ENCODE measurements at places on chromosomes 3 and 15.
A peak's percentile ranks its signal among the peaks of the same experiment; 100 is the strongest.

GRCh38 chr15:34126522-34126921, 24.6 kb downstream of the PGBD4 start:
- no peak for DNase-seq

GRCh38 chr3:161153480-161153879, 48.3 kb upstream of the B3GALNT1 start:
- no peak for DNase-seq

DNA sequence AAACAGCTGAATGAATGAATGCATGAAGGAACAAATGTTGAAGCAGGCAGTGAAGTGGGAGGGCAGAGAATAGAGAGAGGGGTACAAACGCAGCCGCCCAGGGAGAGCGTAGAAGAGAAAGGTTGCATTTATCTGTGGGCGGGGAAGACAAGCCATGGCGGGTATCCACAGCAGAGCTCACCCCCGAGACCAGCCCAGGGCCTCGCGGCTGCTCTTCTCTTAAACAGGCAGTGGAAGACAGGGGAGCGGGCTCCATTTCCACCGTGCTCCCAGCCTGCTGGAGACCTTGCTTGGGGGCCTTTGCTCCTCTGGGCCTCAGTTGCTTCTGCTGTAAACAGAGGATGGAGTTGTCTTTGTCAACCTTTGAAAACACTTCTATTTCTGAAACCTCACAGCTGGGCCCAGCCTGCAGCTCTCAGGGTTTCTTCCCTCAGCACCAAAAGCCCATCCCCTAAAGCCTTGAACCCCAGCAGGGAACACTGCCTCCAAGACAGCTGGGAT, 259.5 kb downstream of the UACA start:
- DNase-seq = no peak

GRCh38 chr3:140285380-140285779, 350.4 kb downstream of the CLSTN2 start:
- no peak for DNase-seq

DNA sequence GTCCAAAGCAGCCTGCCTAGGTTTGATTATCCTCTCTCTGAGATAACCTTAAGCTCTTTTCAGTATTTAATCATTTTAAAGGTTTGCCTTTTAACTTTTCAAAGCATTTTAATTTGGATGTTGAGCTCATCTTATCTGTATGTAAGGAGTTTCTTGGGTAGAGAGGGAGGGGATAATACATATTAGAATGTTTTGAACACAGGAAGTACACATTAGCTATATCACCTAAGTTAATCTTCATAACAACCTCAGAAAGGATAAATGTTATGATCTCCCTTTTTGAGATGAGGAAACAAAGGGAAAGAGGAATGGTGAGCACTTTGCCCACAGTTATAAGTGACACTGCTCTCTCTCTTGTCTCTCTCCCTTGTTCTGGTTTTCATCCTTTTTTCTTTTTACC, 2.2 kb upstream of the CD47 start:
- DNase-seq = no peak

- no peak for DNase-seq
These were observed 637.7 kb upstream of the TBL1XR1 start for GRCh38 chr3:177835008-177835407.

DNA sequence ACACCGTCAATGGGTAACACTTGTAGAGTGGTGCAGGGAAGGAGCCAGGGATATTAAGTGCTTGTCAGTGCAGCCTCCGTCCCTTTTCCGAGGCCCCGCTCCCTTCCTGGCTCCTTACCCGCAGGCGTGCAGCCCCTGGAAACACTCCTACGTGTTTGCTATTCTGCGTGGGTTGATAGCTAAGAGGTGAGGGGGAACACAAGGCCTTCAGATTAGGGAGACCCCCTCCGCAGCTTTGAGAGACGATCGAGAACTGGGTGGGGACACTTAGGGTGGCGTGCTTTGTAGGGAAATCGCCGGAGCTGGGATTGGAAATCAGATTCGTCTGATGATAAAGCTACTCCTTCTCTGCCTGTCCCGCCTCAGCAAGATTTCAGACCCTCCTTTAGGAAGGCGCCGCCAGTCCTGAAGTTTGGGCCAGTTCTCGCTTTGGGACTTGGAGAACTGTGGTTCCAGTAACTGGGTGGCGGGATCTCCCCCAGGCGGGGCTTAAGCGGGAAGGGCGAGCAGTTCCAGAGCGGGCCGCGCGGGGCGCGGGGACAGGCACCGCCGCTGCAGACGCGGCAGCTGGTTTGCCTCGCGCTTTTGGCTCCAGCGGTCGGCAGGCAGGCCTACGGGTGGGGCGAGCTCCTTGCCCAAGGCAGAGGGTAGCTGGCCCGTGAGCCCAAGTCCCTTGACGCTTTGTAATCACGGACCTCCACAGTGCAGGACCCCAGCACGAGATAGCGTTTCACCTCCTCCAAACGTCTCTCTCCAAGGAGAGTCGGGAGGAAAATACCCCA, 8.0 kb upstream of the FAM107A start:
- peak; percentile 15 for DNase-seq

DNA sequence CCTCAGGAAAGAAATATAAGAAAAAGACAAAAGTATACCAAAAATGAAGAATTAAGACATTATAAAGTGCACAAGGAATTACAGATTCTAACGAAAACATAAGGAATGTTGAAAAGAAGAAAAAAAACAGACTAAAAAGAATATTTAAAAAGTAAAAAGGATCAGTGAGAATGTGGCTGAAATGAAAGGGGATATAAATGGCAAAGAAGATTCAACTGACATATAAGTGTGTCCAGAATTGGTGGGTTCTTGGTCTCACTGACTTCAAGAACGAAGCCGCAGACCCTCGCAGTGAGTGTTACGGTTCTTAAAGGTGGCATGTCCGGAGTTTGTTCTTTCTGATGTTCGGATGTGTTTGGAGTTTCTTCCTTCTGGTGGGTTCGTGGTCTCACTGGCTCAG, 44.8 kb downstream of the DCBLD2 start:
- no peak for DNase-seq

GRCh38 chr3:73580343-73580742, 44.4 kb downstream of the PDZRN3 start:
- DNase-seq = no peak

- DNase-seq = no peak
These were observed 3.1 kb upstream of the SQOR start for GRCh38 chr15:45631776-45632175.

DNA sequence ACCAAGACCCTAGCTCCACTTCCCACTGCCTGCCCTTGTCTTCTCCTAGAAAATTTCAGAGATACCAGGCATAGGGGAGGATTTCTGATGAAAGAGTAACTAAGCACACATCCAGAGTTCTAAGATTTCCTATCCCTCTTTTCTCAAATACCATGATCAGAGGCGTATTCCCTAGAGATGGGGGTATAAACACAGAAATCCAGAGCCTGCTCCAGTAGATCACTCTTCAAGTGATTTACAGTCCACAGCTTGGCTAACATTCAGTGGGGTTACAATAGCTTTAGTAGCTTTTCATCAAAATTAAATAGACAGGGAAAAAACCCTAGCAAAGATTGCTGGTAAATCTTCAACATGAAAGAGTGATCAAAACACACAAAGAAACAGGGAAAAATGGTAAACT, 800.7 kb upstream of the GRM7 start:
- DNase-seq = no peak

GRCh38 chr3:141311170-141311495, 57.2 kb upstream of the ZBTB38 start:
- no peak for DNase-seq

DNA sequence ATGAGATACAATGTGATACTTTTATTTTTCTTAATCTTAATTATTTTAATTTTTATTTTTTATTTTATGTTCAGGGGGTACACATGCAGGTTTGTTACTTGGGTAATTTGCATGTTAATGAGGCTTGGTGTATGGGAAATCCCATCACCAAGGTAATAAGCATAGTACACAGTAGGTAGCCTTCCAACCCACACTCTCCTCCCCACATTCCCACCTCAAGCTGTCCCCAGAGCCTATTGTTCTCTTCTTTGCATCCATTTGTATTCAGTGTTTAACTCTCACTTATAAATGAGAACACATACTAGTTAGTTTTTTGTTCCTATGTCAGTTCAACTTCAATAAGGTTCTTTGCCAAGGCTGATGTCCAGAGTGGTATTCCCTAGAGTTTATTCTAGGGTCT, 1375.4 kb downstream of the NSUN3 start:
- DNase-seq = no peak

DNA sequence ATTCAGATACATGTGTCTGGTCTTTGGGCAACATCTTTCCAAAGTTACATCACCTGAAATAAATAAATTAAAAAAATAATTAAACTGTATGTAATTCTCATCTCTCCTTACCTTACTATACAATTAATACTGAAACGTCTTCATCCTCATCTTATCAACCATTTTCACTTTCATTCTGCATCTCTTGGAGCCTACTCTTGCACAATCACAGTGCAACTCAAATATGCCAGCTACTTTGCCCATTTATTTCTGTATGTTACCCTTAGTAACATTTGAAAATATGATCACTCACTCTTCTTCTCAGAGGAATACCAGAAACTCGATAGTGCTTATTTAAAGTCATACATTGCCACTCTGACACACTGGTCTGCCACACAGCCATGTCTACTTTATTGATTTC, 1357.1 kb upstream of the CADM2 start:
- DNase-seq = no peak

DNA sequence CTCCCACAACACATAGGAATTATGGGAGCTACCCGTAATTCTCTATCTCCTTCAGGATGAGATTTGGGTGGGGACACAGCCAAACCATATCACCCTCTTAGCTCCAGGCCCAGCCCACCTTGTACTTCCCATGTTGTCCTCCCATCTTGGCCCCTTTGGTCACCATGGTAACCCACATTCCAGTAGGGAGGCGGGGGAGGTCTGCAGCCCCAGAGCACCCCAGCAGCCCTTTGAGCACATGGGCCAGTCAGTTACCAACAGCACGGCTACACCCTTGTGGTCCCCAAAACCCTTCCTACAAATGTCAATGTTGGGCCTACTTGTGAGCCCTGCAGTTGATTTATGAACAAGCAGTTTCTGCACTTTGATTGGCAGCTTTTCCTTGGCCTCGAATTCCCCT, 84.5 kb downstream of the LRRK1 start:
- no peak for DNase-seq

Measured in stimulated activated CD8-positive, alpha-beta memory T cell treated with anti-CD3 and anti-CD28 coated beads, Interleukin-12 subunit alpha, Interleukin-12 subunit beta, amount 100 ng/mL, for 1 hour (primary cell).